ENCODE measurements at places on chromosomes 7 and 10.
A peak's percentile ranks its signal among the peaks of the same experiment; 100 is the strongest.

GRCh38 chr10:132961787-132962622, 19.6 kb upstream of the CFAP46 start:
- DNase-seq: peak; percentile 45

GRCh38 chr7:47517821-47518480, 64.0 kb downstream of the TNS3 start:
- no peak for DNase-seq

GRCh38 chr10:77824908-77825307, 101.6 kb downstream of the DLG5 start:
- DNase-seq: no peak

GRCh38 chr7:145092766-145093165, 256.9 kb upstream of the TPK1 start:
- DNase-seq: no peak

- DNase-seq: no peak
These were observed 184.4 kb downstream of the MACC1 start for GRCh38 chr7:20032741-20033140.

DNA sequence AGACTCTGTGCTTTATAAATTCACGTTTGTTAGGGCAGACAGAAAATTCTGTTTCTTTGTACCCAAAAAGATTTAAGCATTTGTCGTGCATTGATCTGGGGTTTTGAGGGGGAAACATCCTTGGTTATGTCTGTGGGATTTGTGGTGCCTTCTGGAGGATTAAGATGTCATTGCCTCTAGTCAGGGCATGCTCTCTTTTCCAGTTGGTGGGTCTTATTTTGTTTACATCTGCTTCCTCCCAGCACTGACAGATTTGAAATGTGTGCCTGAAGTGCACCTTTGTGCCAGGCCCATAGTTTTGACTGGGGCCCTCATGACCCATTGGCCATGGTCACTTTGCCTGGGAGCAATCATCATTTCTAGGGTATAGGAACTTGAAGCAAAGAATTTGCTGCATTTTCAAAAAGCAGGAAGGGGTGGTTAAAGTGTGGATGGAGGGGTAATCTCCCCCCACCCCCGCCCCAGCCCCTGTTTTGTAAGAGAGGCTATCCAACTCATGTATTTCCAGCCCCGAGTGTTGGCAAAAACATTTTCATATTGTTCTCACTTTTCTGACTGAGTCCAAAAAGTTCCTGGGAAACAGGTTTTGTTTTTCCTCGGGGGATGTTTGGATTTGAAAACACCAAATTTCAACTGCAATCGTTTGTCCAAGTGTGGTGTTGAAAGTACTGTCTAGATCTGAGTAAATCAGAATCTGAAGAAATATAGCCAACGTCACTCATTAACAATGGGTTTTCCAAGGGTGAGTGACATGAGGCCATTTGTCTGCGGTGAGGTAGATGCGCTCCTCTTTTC, 388.2 kb upstream of the GALNT17 start:
- no peak for DNase-seq

GRCh38 chr10:52729271-52730104, 43.1 kb downstream of the MBL2 start:
- no peak for DNase-seq

DNA sequence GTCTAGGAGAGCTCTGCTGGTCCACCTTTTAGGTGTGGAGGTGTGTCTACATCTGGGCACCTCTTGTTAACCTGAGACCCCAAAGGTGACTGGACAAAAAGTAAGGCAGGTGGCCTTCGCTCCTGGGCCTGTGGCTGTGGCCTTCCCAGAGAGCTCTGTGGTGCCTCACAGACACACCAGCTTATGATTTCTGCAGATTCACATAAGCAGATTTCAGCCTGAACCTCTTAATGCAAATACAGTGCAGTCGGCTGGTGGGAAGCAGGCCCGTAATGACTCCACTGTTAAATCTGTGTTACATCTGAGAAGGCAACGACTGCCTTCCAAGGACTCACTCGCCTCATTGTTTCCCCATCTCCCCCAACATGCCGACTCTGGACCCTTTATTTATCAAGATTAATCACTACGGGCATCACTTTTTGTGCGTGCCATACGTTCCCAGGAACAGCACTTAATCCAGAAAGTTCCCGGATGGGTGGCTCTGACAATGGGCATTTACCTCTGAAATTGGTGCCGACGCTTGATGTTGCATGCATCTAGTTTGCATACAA, 119.8 kb downstream of the EBF3 start:
- no peak for DNase-seq

DNA sequence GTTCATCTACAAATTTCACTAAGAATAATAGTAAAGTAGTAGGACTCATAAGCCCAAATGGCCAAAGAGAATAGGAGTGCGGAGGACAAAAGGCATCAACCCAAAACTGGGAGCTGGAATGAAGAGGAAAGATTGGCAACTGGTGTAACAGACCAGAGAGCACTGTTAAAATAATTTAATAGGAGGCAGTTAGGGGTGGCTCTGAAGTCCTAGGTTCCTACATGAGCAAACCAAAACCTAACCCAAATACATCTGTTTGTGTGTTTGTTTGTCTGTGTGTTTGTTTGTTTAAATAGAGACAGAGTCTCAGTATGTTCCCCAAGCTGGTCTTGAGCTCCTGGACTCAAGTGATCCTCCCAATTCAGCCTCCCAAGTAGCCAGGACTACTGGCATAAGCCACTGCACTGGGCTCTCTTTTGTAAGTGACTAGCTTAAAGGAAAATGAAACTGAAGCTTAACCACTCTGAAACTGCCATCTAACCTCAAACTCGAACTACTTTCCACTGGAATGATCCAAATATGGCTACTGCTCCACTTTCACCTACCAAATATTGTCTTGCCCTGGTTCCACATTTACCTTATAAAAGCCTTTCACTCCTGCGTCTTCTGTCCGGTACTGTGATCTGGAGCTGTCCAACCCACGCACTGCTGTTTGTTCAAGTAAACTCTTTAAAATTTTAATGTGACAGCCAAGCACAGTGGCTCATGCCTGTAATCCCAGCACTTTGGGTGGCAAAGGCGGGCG, 94.9 kb downstream of the AKR1D1 start:
- no peak for DNase-seq

DNA sequence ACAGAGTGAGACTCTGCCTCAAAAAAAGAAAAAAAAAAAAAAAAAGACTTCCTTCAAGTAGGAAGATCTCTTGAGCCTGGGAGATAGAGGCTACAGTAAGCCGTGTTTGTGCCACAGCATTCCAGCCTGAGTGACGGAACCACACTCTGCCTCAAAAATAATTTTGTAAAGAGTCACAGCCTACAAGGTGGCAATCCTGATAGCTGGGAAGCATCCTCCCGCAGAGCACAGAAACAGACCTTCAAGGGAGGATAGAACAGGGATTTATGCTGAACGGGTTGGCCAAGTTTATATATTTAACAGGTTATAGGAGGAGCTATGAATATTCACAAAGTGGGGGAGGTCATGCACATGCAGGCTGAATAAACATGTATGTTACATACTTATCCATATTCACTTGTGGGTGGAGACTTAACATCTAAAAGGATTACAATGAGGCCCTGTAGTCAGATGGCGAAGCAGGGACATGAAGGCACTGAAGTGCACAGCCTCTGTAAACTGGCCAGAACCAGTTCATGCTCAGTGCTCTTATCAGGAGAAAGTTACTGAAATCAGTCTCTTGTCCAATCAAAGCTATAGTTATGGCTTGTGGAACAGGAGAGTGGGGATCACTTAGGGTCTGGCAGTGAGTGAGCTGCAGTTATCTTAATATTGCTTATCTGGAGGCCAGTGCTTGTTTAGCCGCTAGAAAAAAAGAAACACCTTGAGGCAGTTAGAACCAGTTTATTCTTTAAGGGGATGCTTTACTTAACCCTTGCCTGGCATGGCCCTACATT, 6.8 kb downstream of the LMBR1 start:
- no peak for DNase-seq

GRCh38 chr7:25851332-25852210, 300.4 kb upstream of the NFE2L3 start:
- no peak for DNase-seq

- no peak for DNase-seq
These were observed 61.9 kb downstream of the AASS start for GRCh38 chr7:122082160-122082559.

DNA sequence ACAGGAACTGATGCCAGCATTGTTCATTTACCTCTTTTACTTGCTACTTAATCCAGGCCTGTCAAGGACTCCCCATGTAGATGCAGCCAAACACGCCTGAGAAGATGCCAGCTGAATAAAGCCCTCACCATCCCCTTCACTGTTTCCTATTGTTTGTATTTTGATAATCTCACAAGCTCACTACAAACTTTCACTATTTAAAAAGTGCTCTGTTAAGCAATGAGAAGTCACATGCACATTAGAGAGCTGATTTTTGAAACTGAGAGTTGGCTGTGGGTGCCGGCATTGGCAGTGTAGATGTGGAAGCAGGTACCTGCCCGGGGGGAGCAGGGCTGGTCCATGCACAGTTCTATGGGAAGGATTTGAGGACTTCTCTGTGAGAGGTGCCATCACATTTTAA, 169.8 kb upstream of the GRB10 start:
- DNase-seq: no peak

DNA sequence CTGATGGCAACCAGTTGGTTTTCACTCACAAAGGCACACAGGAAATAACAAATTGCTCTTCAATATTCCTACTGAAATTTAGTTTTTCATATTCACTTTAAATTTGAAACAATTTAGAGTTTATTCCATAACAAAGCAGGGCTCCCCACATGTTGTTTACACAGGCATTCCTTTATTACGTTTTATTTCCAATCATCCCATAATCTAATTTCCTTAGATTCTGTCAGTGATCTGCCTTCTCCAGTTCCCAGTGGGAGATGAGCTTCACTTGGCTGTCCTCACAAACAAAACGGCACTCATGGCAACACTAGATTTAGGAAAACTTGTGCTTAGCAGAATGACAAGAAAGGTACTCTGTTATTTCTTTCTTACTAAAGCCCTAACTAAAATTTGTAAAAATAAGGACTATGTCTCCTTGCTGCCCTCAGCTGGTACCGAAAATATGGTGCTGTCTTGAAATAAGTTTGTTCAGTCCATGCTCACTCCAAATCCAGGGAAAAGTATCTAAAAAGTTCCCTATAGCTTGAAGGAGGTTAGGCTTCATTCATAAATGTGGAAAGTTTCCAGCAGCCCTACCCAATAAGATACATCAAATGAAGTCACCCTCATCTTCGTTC, 23.0 kb downstream of the PHYH start:
- DNase-seq: no peak

DNA sequence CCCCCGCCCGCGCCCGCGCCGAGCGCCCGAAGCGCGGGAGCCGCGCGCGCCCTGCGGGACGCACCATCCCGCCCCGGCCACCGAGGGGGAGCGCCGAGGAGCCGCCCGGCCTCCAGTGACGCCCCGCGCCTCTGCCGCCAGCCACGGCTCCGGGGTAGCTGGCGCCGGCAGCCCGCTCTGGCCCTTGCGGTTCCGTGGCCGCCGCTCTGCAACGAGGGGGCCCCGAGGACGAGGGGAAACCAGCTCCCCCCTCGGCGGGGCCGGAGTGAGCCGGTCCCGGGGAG, at the start of gene PAXIP1:
Gene PAXIP1, minus strand, starts transcription at position 33 of the 284 bp plus-strand sequence. CDS start 195 bp downstream, outside the sequence.
- peak; percentile 73 for DNase-seq

DNA sequence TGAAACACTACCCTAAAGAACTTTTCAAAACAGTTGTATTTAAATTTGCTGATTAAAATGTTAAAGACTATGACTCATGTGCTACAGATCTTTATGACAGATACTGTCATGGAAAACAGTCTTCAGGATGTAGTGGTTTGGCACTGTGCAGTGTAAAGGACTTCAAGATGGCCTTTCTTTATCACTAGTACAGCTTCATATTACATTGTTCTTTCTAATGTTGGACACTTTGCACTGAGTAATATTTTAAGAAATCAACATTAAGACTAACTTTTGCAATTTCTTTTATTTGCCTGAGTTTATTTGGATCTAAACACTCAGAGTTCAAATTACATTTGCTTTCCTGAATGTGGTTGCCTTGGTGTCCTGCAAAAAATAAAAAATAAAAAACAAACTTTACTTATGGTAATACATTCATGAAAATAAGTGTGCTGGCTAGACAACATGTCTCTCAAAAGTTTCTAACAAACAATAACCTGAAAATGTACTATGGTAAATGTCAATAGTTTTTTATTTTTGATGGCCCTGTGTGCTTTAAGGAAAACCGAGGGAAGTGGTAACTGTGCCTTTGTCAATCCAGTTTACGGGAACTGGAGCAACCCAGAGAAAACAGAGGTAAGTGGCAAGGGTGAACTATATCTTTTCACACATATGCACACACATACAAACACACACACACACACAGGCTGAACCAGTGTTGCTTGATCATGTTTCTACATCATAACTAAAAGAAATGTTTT, 85.9 kb upstream of the PLXDC2 start:
- DNase-seq: no peak

GRCh38 chr10:35684586-35684985, 42.5 kb upstream of the FZD8 start:
- DNase-seq: no peak

DNA sequence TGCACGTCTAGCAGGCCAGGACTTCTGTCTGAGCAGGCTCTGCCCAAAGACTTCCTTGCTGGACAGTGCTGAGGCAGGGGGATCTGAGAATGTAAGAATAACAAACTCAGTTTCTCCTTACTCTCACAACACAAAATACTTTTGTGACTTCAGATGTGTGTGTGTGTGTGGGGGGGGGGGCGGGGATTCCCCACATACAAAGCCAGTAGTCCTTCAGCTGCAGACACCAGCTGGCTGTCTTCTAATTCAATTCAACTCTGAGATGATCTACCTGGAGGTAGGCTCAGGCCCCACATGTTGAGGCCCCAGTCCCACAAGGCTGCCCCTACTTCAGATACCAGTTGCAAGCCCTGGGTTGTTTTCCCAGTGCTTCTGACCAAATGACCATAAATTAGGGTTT, 4.7 kb upstream of the CXCL12 start:
- no peak for DNase-seq

- no peak for DNase-seq
These were observed 3.1 kb upstream of the ZNF12 start for GRCh38 chr7:6709808-6710207.

DNA sequence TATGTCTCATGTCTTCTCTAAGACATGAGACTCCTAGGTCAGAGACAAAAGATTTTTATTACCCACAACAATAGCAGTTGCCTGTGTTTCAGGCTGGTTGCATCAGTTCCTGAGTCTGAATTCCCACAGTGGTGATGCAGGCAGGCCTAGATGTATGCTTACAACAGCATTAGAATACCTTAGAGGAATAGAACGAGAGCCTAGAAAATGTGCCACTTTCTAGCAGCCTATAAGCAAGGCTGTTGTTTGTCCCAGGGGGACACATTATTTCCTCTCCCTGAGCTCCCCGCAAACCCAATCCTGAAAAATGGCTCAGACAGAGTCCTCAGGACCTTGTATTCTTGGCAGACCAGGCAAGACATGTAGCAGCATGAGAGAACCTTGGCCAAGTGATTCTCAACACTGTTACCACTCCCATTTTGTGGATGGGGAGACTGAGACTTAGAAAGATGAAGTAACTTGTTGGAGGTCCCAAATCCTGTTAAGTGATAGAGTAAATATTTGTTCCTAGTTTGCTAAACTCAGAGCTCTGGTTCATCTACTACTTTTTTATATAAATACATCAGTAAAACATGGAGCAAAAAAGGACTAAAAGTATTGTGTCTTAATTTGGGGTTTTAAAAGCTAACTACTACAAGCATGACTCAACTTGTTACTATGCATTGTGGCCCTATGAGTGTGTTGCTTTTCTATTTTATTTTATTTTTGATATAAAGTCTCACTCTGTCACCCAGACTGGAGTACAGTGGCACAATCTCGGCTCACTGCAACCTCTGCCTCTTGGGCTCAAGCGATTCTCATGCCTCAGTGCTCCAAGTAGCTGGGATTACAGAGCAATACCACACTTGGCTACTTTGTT, 14.2 kb downstream of the VTI1A start:
- DNase-seq: no peak

GRCh38 chr10:61792097-61792716, 109.3 kb upstream of the ARID5B start:
- no peak for DNase-seq

- DNase-seq: no peak
These were observed 5.9 kb upstream of the MAPK8 start for GRCh38 chr10:48300556-48300955.

Measured in activated naive CD4-positive, alpha-beta T cell (primary cell).